ENCODE measurements at places on chromosomes 5 and 9.
A peak's percentile ranks its signal among the peaks of the same experiment; 100 is the strongest.

DNA sequence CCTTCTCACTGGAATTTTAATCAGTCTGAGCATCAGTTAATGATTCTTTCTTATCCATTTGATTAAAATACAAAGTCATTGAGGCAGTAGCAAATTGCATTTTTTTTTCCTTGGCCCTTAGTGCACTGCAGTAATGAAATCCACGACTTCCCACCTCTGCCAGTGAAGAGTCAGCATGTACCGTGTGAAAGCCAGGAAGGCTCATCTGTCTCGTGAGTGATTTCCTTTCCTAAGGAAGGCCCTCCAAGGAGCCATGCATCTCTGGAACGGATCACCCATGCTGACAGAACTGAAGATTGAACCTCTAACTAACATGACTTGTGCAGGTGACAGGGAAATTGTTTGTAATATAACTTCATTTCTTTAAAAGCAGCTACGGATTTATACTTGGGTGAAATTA is 51.6 kb downstream of the MED10 start:
- no peak for DNase-seq

- DNase-seq, result no peak
Measured at GRCh38 chr5:157509093-157509492, 49.1 kb downstream of the NIPAL4 start.

- peak; percentile 58 for DNase-seq
Measured at GRCh38 chr9:96418920-96419690, 935 bp upstream of the ZNF367 start.

GRCh38 chr9:113587471-113588031 is 124.0 kb downstream of the RGS3 start:
- no peak for DNase-seq

DNA sequence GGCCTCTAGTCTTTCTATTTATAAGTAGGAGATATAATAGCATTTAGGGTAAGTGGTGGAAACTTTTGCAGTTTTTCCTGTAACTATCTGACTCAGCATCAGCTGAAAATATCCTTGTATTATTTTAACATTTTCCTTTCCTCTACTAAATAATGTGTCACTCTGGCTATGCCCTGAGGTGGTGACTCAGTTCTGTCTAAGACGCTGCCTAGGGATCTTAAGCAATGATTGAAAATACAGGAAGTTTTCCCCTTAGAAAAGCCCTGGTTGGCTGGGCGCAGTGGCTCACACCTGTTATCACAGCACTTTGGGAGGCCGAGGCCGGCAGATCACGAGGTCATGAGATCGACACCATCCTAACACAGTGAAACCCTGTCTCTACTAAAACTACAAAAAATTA is 9.3 kb upstream of the EDIL3 start:
- DNase-seq, result no peak

DNA sequence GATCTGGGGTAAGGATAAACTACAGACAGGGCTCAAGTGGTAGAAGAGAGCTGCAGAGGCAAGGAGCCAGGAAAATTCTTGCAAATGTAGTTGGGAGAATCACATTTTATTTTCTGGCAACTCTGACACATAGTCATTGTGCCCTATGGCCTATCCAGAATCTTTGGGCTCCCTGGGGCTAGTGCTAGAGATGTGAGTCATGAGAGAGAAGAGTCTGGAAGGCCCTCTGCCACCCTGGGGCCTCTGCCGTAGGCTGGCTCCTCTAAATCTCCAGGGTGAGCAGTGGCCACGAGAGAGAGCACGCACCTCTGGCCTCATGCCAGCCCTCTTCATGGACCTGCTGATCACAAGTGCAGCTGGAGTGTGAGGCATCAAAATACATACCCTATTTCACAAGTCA is 74.3 kb upstream of the SSBP2 start:
- no peak for DNase-seq
